ENCODE measurements at places on chromosomes 3 and 15.

GRCh38 chr3:16060945-16061344 is 113.5 kb upstream of the GALNT15 start:
- peaks cover 12% of the 10 kb centered on the region for H3K4me1 ChIP-seq
- no peak for DNase-seq
- H3K27me3 ChIP-seq, result no peaks in the 10 kb centered on the region
- no peaks in the 10 kb centered on the region for H3K36me3 ChIP-seq
- no peak overlapping the region for H3K4me3 ChIP-seq

DNA sequence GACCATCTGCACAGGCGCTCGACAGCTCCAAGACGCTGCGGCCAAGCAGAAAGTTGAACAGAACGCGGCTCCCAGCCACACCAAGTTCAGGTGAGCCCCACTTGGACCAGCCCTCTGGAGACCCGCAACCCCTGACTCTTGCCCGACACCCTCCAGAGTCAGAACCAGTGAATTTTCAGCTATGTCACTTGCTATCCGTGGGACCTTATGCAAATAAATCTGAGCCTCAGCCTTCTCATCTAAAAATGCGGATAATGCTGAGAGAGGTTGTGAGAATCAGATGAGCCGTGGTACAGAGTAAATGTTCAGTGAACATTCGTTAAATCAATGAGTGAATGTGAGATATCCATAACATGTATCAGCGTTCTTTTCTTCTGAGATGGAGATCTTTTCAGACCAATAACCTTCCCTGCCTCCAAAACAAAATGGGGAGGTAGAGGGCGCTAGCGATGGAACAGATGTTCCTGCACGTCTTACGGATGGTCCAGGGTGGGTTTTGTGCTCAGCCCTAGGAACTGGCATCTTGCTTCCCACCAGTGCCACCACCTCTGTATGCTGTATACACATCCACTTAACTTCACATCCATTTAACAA is 524 bp downstream of the MRPS11 start:
- H3K27ac ChIP-seq, result no peak overlapping the region
- no peaks in the 10 kb centered on the region for H3K27me3 ChIP-seq
- H3K4me3 ChIP-seq, result peak overlapping the region; percentile 79
- H3K36me3 ChIP-seq, result peaks cover 5% of the 10 kb centered on the region
- peaks cover 8% of the 10 kb centered on the region for H3K4me1 ChIP-seq

DNA sequence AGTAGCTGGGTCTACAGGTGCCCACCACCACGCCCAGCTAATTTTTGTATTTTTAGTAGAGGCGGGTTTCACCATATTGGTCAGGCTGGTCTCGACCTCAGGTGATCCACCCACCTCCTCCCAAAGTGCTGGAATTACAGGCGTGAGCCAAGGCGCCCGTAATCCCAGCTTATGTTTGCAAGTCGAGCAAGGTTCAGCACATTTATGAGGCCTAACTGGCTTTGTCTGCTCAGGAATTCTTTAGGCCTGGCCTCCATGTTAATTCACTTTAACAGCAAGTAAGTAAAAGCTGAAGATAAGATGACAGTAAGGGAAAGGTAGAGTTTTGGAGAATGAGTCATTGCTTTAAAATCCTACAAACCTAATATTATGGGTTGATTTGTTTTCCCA is 24.6 kb downstream of the SIDT1 start:
- H3K27me3 ChIP-seq, result no peaks in the 10 kb centered on the region
- DNase-seq, result no peak

GRCh38 chr3:51706788-51707731 is at the start of gene GRM2:
GRM2 (plus strand) TSS chr3:51707068; CDS start chr3:51708984, 1,916 bp downstream.
- H3K27me3 ChIP-seq, result peaks cover 13% of the 10 kb centered on the region
- DNase-seq, result peak; percentile 57
- no peak within 1 kb of the TSS for H3K27ac ChIP-seq
- H3K4me1 ChIP-seq, result no peaks in the 10 kb centered on the region

GRCh38 chr15:93087825-93088199 is 1.2 kb downstream of the RGMA start:
- H3K4me1 ChIP-seq, result peaks cover 7% of the 10 kb centered on the region
- H3K27ac ChIP-seq, result no peak overlapping the region
- H3K27me3 ChIP-seq, result peaks cover 31% of the 10 kb centered on the region

DNA sequence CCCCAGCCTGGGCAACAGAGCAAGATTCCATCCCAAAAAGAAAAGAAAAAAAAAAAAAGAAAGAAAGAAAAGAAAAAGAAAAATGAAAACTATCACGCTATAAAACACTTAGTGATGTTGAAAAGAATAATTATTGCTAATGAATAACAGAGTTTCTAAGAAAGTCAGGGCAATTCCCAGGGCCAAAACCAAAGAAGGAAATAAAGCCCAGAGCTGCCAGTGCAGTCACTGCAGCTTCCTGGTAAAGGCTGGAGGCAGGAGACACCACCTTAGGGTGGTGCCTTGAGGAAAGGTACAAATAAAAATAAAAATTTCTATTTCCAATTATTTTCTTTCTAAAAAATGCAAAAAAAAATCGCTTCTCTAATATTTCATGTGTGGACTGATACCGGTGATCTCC is 19.7 kb upstream of the UACA start:
- peaks cover 5% of the 10 kb centered on the region for H3K4me1 ChIP-seq
- DNase-seq, result no peak
- no peaks in the 10 kb centered on the region for H3K27me3 ChIP-seq
- no peaks in the 10 kb centered on the region for H3K36me3 ChIP-seq
- H3K4me3 ChIP-seq, result no peak overlapping the region
- no peak overlapping the region for H3K27ac ChIP-seq

DNA sequence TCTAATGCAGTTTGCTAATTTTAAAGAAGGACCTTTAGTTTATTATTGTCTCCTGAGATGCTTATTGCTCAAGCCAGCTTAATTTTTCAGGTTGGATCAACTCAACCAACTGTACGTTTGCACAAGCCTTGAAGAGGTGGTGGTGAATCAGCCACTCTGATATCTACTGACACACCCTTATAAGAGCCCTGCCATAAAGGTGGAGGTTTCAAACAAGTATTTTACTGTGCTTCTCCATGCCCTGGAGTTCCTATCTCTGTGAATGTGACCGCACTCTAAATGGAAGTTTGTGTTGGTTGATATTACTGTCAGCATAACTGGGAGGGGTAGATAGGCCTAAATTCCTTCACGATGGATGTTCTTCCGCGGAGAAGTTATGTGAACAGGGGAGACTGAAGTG is 297.3 kb upstream of the UBE2E1 start:
- H3K4me3 ChIP-seq, result no peak overlapping the region
- H3K4me1 ChIP-seq, result no peaks in the 10 kb centered on the region
- DNase-seq, result no peak
- H3K27me3 ChIP-seq, result no peaks in the 10 kb centered on the region
- H3K27ac ChIP-seq, result no peak overlapping the region

GRCh38 chr3:101204246-101204645 is 116.1 kb downstream of the IMPG2 start:
- DNase-seq, result no peak
- H3K27me3 ChIP-seq, result no peaks in the 10 kb centered on the region
- no peak overlapping the region for H3K4me3 ChIP-seq
- no peaks in the 10 kb centered on the region for H3K36me3 ChIP-seq

DNA sequence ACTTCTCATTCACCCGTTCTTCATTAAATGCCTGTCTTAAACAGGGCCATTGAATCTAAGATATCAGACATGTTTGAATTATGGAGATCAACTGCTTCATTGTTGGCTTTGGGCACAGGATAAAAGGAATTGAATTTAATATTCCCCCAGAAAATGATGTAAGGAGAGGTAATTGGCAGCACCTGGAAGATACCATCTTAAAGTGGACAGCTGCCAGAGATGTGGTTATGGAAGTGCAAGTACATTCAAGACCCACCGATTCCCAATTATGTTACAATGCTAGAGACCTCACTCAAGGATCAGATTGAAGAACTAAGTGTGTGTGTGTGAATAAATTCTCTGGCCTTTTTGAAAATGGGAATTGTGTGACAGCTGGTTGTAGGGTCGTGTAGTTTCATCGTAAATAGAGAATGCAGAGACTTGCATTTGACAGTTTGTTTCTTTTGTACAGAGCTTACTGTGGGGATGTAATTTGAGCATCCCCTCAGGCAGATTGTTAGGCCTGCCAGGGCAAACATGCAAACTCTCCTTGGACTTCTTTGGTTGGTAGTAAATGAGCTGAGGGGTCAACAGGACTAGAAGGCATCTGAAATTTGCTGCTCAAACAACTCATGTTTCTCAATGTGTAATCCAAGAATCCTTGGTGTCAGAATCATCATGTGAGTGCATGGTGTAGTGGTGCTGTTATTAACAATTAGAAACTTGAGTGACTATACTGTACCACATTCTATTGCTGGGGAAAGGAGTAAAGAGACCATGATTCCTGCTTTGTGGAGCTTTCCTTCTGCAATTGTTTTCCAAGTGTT is 359.2 kb upstream of the THRB start:
- no peaks in the 10 kb centered on the region for H3K4me1 ChIP-seq
- H3K27ac ChIP-seq, result no peak overlapping the region
- no peak for DNase-seq
- H3K36me3 ChIP-seq, result no peaks in the 10 kb centered on the region

DNA sequence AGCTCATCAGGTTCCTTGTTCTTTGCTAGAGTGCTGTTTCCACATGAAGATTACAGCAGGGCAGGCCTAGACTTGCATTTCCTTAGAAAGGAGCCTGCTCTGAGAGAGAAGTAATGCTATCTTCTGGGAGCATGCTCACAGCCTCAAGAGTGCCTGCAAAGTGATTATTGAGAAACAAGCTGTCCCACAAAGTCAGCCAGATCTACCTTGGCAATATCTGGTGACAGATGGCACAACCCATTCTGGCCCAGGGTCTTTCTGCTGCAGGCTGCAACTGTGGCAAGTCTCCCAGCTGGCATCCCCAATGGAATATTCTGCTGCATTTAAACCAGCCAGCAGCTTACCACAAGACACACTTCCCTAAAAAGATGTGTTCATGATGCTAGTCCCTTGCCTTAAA is 29.3 kb downstream of the MTMR10 start:
- peaks cover 2% of the 10 kb centered on the region for H3K4me1 ChIP-seq
- DNase-seq, result no peak
- H3K36me3 ChIP-seq, result peaks cover 37% of the 10 kb centered on the region
- no peak overlapping the region for H3K4me3 ChIP-seq

- no peak overlapping the region for H3K4me3 ChIP-seq
- peaks cover 2% of the 10 kb centered on the region for H3K4me1 ChIP-seq
- no peak overlapping the region for H3K27ac ChIP-seq
- no peaks in the 10 kb centered on the region for H3K27me3 ChIP-seq
- H3K36me3 ChIP-seq, result no peaks in the 10 kb centered on the region
Observed at GRCh38 chr3:171285287-171285686, 174.9 kb downstream of the TNIK start.

DNA sequence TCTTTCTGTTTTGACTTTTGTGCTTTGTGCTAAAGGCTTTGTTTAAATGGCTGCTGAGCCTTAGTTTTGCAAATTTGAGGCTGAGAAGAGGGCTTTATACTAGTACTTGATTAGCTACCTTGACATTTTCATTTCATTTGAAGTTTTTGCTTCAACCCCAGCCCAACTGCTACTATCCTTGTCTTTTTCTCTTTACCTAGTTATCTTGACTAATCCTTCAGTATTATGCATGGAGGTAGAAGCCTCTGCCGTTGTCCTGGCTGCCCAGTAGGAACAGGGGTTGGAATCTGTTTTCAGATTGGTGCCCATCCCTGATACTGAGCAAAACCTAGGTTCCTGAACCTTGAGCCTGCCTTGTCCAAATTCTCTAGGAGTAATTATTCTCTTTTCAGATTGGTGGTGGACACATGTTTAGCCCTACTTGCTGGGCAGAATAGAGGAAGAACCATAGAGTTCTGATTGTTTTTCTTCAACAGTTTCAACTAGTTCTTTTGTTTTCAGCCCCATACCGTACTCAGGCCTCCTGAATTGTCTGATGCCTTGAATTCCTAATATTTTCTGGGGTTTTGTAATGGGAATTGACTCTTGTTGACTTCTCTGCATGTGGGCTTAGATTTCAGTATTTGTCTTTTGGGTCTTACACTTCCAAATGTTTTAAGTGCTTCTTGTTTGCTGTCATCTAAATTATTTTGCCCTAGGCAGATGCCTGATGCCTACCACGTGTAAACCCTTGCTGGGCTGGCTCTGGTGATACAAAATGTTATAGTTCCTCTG is 143.2 kb downstream of the DOCK3 start:
- H3K27ac ChIP-seq, result peak overlapping the region; percentile 76
- DNase-seq, result peak; percentile 91
- no peaks in the 10 kb centered on the region for H3K27me3 ChIP-seq
- peaks cover 5% of the 10 kb centered on the region for H3K4me1 ChIP-seq
- no peak overlapping the region for H3K4me3 ChIP-seq

GRCh38 chr15:85019815-85020590 is 38.3 kb downstream of the PDE8A start:
- no peaks in the 10 kb centered on the region for H3K4me1 ChIP-seq
- H3K27me3 ChIP-seq, result no peaks in the 10 kb centered on the region
- no peaks in the 10 kb centered on the region for H3K36me3 ChIP-seq
- no peak overlapping the region for H3K27ac ChIP-seq

- peaks cover 12% of the 10 kb centered on the region for H3K36me3 ChIP-seq
- no peak overlapping the region for H3K4me3 ChIP-seq
- no peaks in the 10 kb centered on the region for H3K27me3 ChIP-seq
- H3K4me1 ChIP-seq, result no peaks in the 10 kb centered on the region
- no peak overlapping the region for H3K27ac ChIP-seq
- peak; percentile 28 for DNase-seq
Observed at GRCh38 chr3:158810823-158811724, 9.2 kb downstream of the MFSD1 start.

- no peaks in the 10 kb centered on the region for H3K4me1 ChIP-seq
- no peaks in the 10 kb centered on the region for H3K36me3 ChIP-seq
- H3K27ac ChIP-seq, result no peak overlapping the region
- H3K4me3 ChIP-seq, result no peak overlapping the region
- H3K27me3 ChIP-seq, result no peaks in the 10 kb centered on the region
- DNase-seq, result peak; percentile 22
Observed at GRCh38 chr3:25820366-25820765, 30.5 kb downstream of the OXSM start.

GRCh38 chr15:78178064-78178463 is 28.9 kb downstream of the IDH3A start:
- no peaks in the 10 kb centered on the region for H3K36me3 ChIP-seq
- no peak for DNase-seq
- H3K4me3 ChIP-seq, result no peak overlapping the region
- no peaks in the 10 kb centered on the region for H3K4me1 ChIP-seq
- no peak overlapping the region for H3K27ac ChIP-seq

Data from trophoblast cell (in vitro differentiated cells and primary cell).